Stimulated activated CD8-positive, alpha-beta memory T cell treated with anti-CD3 and anti-CD28 coated beads, Interleukin-4, amount 100 ng/mL, for 48 hours (primary cell): ENCODE measurements at places on chromosomes 2 and 18.

- DNase-seq: no peak
Observed at GRCh38 chr18:59540346-59540745, 156.9 kb downstream of the CCBE1 start.

- DNase-seq: no peak
Observed at GRCh38 chr18:32355896-32356295, 114.8 kb downstream of the GAREM1 start.

DNA sequence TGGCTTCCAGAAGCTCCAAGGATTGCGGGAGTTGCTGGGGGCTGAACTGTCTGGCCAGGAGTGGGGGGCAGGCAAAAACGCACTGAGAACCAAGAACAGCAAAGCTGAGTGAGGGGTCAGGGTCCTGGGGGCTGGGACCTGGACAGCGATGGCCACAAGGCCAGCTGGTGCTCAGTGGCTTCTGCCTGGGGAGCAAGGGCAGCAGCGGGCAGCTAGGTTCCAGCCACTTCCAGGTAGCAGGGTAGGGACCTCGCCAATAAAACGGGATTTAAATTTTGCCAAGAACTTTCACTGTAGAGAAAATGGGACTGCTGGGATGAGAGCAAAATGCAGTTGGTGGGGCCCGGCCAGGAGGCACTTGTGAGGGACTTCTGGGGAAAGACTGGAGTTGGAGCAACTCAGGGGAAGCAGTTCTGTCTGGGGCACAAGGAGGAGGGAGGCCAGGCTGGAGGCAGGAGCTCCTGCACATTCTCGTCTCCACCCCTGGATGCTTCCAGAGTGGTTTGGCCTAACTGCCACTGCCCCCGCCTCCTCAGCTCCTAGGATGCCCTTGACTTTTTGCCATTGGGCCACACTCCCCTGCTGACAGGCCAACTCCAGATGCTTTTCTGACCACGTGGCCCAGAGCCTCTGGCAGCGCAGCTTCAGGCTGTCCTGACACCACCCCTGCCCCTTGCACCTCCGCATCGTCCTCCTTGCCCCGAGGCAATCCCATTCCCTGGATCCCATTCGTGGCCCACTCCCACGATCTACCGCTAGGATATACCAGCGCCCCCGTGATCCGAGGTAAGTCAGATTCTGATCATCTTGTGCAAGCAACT is 5.5 kb upstream of the CCDC74A start:
- DNase-seq: no peak

DNA sequence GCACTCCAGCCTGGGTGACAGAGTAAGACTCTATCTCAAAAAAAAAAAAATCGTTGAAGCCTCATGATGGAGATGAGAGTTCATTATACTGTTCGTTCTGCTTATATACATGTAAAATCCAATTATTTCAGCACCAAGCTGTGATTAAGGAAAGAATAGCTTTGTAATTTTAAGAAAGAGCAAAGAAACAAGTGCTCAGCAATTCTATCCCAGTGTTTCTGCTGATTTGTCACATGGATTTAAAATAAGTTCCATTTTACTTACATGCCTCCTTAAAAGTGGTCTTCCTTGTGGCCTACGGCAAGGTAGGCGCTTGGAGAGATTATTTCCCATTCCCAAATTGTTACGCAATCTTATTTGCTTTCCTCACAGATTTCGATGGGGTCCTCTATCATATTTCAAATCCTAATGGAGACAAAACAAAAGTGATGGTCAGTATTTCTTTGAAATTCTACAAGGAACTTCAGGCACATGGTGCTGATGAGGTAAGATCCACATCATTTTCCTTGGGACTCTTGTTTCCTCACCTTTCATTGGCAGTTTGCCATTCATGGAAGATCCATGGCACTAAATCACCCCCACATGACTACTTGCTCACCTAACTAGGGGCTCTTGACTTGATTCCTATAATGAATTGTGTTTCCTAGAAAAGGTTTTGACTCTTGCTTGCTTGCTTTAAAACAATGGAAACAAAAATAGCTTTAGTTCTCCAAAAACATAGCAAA is 11.5 kb downstream of the ARPC2 start:
- DNase-seq: no peak
